ENCODE measurements at places on chromosomes 3 and 15. TPM values are rescaled to one million over a fixed set of nuclear protein-coding genes. Genes with fewer than 3 reads are reported as not detected.

The RLBP1 gene
- not detected for polyA plus RNA-seq

DNA sequence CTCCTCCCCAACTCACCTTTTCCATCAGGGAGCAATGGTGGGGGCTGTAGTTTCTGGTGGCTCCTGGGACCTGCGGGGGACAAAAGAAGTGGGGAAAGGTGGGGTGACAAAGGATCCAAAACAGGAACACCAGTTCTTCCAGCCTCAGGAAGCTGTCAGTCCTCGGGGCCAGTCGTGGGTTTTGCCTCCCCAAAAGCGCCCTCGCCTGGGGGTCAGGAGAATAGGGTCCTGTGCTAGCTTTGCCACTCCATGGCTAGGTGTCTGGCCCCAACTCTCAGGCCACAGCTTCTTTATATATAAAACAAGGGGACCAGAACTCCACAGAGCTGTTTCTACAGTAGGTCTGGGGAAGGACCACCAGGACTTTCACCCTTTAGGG lies 4.0 kb downstream of the CCDC9B start:
- no peak for DNase-seq

DNA sequence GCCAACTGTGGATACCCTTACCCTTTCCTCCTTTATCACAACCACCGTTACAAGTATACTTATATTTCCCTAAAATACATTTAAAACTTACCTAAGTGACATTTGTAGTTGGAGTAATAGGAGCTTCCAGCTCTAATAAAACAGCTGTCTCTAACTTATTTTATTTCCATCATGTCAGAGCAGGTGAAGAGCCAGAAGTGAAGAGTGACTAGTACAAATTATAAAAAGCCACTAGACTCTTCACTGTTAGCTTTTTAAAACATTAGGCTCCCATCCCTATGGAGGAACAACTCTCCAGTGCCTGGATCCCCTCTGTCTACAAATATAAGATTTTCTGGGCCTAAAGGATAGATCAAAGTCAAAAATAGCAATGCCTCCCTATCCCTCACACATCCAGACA lies 102.3 kb downstream of the MME start:
- DNase-seq, result no peak

The NR1I2 gene
- polyA plus RNA-seq, result 0.15 TPM

GRCh38 chr3:185502987-185503386 lies 4.2 kb upstream of the TMEM41A start:
- DNase-seq, result peak; percentile 51

- DNase-seq, result no peak
Measured at GRCh38 chr15:79054350-79054749, 36.2 kb downstream of the RASGRF1 start.

DNA sequence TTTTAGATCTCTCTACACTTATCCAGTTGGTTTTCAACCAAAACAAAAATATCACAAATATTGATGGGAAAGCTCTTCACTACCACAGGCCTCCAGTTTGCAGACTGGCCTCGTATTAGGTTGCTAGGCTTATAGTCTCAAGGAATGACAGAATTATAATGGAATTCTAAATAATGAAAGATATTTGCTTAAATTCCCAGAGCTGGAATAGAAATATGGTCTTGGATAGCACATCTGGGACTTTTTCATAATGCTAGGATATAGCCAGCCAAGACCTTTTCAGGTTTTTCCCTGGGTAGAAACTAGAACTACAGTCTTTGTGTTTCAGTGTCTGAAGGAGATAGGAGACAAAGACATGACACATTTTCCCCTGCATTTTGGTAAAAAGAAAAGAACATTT lies 121.9 kb upstream of the STAC start:
- no peak for DNase-seq

The ACY1 gene
- 28.3 TPM for polyA plus RNA-seq

DNA sequence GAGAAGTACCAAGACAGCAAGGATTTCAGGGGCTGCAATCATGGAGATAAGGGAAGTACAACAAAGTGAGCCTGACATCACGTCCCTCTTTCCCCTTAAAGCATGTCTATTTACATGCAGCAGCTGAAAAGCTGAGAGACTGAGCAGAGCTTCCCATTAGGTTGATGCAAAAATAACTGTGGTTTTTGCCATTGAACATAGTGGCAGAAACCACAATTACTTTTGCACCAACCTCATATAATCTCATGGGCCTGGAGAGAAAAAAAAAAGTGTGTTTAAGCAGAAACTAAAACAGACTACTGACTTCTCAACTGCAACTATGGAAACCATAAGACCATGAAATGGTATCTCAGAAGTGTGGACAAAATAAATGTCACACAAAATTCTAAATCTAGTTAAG lies 48.3 kb downstream of the CCDC12 start:
- DNase-seq, result peak; percentile 3

GRCh38 chr3:184761075-184761841 lies 49.4 kb upstream of the MAGEF1 start:
- DNase-seq, result no peak

The TMEM207 gene
- polyA plus RNA-seq, result not detected

The SHC4 gene
- 2.6 TPM for polyA plus RNA-seq

GRCh38 chr3:8385848-8386620 lies 115.6 kb upstream of the LMCD1 start:
- DNase-seq, result no peak

DNA sequence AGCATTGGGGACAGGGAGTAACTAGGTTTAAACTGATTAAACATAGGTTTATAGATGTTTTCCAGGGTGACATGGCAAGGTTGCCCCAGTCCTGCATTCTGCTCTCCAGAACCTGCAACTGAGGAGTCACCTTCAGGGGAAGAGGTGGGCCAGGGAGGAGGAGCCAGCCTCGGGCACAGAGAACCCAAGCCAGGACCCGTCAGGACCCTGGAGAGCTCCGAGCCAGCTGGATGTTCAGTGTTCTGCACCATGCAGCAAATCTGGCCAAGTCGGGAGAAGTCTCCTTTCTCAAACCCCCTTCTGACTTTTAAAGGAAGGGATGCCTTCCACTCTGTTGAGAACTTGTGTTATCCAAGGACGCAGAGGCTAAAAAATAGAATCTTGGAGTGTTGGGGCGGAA lies 62.1 kb upstream of the SLC6A11 start:
- DNase-seq, result peak; percentile 44

- DNase-seq, result no peak
Measured at GRCh38 chr3:13425689-13426088, 5.6 kb upstream of the NUP210 start.

The OIP5 gene
- 0.33 TPM for polyA plus RNA-seq

DNA sequence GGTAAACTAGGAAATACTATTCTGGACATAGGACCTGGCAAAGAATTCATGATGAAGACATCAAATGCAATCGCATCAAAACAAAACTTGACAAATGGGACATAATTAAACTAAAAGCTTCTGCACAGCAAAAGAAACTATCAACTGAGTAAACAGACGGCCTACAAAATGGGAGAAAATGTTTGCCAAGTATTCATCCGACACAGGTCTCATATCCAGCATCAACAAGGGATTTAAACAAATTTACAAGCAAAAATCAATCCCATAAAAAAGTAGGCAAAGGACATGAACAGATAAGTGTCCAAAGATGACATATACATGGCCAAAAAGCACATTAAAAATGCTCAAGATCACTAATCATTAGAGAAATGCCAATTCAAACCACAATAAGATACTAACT lies 1088.9 kb downstream of the NAALADL2 start:
- DNase-seq, result no peak

The CLRN1 gene
- not detected for polyA plus RNA-seq

GRCh38 chr3:152185891-152186630 lies 82.7 kb upstream of the MBNL1 start:
- no peak for DNase-seq

GRCh38 chr3:124107104-124107890 lies 115.4 kb upstream of the ROPN1 start:
- DNase-seq, result no peak

DNA sequence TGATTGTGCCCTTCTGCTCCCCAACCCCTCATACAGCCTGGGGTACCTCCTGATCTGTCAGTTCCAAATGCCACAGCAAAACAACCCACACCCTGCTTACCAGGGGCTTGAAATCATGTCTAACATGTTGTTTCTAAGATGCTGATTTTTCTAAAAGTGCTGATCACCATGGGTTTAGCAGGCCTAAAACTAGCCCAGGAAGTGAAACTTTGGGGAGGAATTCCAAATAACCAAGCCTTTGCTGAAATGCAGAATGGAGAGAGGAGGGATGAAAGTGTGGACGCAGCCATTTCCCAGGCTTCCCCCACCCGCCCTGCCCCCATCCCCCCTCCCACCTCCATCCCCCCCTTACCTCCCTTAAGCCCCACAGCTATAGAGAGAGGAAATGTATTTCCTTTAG lies 2.0 kb upstream of the HRH1 start:
- no peak for DNase-seq

DNA sequence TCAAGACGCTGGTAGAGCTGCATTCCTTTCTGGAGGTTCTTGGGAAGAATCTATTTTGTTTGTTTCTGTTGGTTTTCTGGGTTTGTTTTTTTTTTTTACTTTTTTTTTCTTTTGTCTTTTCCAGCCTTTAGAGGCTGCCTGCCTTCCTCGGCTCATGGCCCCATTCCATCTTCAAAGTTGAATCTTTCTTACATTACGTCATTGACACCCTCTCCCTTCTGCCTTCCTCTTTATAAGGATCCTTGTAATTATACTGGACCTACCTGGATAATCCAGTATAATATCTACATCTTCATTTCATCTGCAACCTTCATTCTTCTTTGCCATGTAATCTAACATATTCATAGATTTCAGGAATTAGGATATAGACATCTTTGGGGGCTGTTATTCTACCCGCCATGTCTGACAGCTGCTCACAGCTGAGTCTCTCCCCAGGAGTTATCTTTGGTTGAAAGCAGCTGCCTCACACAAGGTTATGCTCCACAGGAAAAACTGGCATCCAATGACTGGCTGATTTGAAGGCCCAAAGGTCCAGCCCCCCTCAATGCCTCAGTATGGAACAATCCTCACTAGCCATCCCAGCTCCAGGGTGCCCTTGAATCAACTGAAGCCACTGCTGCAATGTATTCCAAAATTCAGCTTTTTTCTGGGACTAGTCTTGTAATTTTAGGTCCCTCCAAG lies 38.4 kb upstream of the THBS1 start:
- no peak for DNase-seq

The DPPA4 gene
- not detected for polyA plus RNA-seq

DNA sequence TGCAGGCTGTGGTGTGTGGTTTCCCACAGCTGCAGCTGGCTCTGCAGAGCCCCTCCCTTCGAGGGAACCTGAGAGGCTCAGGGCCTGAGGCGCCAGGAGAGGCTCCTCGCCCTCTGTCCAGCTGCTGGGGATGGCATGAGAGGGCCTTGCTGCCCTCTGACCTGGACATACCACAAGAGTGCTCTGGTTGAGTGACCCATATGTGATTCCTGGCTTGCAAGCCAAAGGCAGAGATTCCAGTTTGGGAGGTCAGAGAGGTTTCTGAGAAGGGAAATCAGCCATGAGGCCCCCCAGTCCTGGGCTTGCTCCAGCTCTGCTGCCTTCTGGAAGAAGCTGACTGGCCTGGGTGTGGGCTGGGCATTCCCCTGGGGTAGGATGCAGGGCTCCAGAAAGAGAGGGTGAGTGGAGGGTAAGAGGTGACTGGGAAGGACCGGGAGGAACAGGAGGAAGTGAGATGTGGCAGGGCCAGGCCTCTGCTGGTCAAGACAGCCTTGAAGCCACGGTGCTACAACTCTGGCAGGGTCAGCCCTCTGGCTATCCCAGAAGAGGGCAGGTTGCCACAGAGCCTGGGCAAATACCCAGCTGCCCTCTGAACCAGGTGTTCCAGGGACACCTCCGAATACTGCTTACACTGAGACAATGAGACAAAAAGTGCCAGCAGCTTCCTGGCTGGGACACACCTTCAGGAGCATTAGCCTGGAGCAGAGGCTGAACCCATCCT lies 16.0 kb upstream of the SRP14 start:
- DNase-seq, result no peak

DNA sequence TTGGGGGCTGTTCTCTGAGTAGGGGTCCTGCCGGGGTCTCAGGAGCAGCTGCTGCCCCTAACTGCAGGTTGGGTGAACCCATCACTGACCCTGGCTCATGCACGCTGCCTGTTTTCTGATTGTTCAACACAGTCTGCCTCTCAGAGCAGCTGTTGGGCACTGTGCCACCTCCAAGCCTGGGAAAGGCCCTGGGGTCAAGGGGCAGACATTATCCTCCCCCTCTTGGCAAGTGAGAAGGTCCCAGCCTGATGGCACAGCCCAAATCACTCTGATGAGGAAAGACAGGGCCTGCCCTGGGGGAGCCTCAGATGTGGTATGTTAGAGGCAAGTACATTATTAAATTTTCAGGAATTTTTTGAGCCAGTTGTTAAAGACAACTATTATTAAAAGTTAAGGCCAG lies 14.1 kb upstream of the GNAT1 start:
- DNase-seq, result no peak

- DNase-seq, result no peak
Measured at GRCh38 chr3:168091302-168091858, 4.3 kb downstream of the GOLIM4 start.

The EXD1 gene
- polyA plus RNA-seq, result not detected

DNA sequence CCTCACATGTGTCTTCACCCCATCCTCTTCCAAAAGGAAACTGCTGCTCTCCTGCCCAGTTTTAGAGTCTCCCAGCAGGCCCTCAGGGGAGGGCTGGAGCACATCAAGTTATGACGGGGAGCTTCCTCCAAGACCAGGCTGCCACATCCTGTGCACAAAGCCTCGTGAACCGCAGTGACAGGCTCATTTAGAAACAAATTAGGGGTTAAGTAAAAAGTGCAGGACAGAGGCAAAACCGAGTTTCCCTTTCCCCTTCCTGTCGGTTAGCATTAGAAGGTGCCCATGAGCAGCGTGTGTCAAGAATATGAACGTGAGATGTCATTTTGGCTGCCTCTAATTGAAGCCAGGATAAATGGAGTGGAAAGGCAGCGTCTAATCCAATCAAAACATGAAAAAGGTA lies 199.7 kb downstream of the ARRDC4 start:
- no peak for DNase-seq

The GRIP2 gene
- 7.4 TPM for polyA plus RNA-seq

DNA sequence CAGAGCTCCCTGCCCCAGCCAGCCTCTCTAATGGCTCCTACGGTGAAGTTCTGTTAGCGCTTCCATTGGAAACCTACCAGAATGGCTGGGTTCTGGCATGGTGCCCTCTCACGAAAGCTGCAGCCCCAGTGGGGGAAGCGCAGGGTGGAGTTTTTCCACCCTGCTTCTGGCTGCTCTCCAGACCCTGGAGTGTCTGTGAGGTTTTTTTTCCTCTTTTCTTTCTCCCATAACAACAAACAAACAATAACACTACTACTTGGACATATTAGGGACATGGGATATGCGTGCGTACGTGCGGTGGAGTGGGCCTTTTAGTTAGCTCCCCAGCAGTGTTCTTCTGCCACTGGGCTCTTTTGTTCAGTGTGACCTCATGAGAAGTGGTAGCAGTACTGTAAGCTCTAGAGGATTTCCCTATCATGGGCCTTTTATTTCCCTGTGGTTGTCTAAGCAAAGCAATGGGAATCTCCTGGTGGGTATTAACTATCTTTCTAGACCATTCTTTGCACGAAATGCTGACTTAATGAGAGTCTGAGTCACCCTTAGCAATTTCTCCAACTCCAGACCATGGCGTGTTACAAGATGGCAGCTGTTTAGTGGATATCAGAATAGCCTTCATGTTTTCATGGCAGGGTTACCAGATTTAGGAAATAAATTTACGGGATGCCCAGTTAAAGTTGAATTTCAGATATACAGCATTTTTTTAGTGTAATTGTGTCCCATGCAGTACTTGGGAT lies 161.9 kb downstream of the FNDC3B start:
- DNase-seq, result peak; percentile 88

The GOLGA8T gene
- polyA plus RNA-seq, result 0.04 TPM

Data from heart right ventricle (tissue), 16 donors.